ENCODE measurements at places on chromosomes 4 and X. TPM values are rescaled to one million over a fixed set of nuclear protein-coding genes. Genes with fewer than 3 reads are reported as not detected.

NPNT gene
- total RNA-seq = not detected

FAM13A gene
- 4.5 TPM for total RNA-seq

ALB gene
- not detected for total RNA-seq

PAGE4 gene
- total RNA-seq = not detected

RAB9A gene
- total RNA-seq = 31.7 TPM

SERPINA7 gene
- not detected for total RNA-seq

TMEM187 gene
- 4.4 TPM for total RNA-seq

FAM184B gene
- total RNA-seq = not detected

FAM9B gene
- not detected for total RNA-seq

ATP1B4 gene
- not detected for total RNA-seq

ABCD1 gene
- 4.4 TPM for total RNA-seq

PTPN13 gene
- 0.27 TPM for total RNA-seq

ZFP92 gene
- 1.2 TPM for total RNA-seq

TACR3 gene
- total RNA-seq = not detected

C4orf36 gene
- total RNA-seq = not detected

CLGN gene
- 0.31 TPM for total RNA-seq

KLF8 gene
- total RNA-seq = 0.76 TPM

SPANXN3 gene
- not detected for total RNA-seq

ARMCX1 gene
- 3.9 TPM for total RNA-seq

WWC2 gene
- total RNA-seq = 1.9 TPM

RXFP1 gene
- not detected for total RNA-seq

SLC25A4 gene
- 8.5 TPM for total RNA-seq

RENBP gene
- 14.3 TPM for total RNA-seq

SPP1 gene
- total RNA-seq = not detected

DUX4 gene
- total RNA-seq = not detected

JCHAIN gene
- not detected for total RNA-seq

CNGA1 gene
- total RNA-seq = 0.50 TPM

SHISA3 gene
- total RNA-seq = not detected

DKK2 gene
- total RNA-seq = not detected

CASP6 gene
- total RNA-seq = 19.1 TPM

NEIL3 gene
- total RNA-seq = 18.7 TPM

TEX13D gene
- 0.23 TPM for total RNA-seq

HMGN5 gene
- 3.2 TPM for total RNA-seq

FRMPD3 gene
- not detected for total RNA-seq

SSX2B gene
- total RNA-seq = not detected

SMIM31 gene
- total RNA-seq = not detected

IDH3G gene
- total RNA-seq = 54.3 TPM

All from activated CD8-positive, alpha-beta T cell treated with anti-CD3 and anti-CD28 coated beads for 36 hours (primary cell).